ENCODE measurements at places on chromosomes 6 and 20. TPM values are rescaled to one million over a fixed set of nuclear protein-coding genes. Genes with fewer than 3 reads are reported as not detected.

GRCh38 chr6:47161176-47161687 is 119.1 kb upstream of the ADGRF1 start:
- peak; percentile 93 for ATAC-seq

DNA sequence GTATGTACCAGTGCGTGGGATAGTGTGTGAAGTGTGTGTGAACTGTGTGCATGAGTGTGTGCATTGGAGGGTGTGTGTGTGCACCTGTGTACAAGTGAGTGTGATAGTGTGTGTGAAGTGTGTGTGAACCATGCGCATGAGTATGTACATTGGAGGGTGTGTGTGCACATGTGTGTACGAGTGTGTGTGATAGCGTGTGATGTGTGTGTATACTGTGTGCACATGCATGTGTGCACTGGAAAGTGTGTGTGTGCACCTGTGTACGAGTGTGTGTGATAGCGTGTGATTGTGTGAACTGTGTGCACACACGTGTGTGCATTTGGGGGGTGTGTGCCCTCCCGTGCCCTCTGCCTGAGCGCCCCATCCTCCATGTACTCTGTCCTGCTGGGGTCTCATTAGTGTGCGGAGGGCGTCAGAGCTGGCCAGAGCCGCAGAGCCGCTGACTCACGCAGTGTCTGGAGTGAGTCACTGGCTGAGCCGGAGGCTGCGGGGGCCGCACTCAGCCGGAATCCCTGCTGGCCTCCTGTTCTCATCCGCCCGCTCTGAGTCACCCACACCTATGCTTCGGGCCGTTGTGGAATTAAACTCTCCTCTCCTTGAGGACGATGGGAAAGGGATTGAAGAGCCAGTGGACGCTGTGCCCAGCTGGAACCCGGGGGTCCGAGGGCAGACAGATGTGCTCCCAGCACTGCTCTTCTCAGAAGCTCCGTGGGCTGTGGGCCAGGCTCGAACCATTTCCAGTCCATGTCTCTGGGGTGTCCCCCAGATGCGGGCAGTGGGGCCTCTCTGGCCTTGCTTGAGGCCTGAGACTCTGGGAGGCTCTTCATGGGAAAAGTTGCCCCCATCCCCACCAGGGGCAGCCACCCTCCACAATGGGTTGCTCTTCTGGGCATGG is 27.3 kb upstream of the STX16 start:
- peak; percentile 96 for ATAC-seq

DNA sequence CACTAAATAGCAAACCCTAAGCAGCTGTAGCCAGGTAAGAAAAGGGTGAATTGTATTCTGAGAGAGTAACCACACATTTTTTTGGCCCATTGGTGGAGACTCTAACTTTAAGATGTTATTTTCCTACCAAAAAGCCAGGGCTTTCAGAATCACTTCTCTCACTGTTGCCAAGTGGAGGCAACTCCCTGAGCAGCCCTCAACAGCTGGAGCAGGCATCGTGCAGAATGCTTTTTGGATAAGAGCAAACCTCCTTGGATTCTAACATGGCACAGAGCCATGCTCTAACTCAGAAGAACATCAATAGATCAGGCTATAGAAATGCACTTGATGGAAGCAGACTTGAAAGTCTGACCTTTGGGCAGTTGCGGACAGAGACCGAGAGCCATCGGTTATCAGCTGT is 722.2 kb upstream of the CHD6 start:
- ATAC-seq: no peak

DNA sequence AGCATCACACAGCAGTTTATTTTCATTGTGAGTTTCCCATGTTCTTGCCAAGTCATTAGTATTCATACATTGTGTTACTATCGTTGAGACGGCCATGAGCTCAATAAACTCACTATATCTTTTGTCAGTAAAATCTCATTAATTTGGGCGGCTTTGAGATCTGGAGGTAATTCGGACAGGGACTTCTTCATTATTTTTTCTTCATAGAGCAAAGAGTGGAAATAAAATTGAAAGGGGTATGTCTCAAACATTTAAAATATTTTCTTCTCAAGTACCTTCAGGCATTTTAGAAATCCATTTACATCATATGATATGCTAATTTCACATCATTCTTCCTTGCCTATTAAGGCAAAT is 14.6 kb downstream of the NOX3 start:
- no peak for ATAC-seq

GRCh38 chr6:128740951-128741350 is 142.0 kb upstream of the LAMA2 start:
- ATAC-seq: no peak

Gene GPR63
- 0.32 TPM for total RNA-seq

Measured in esophagus mucosa (tissue), 1 donor.